ENCODE measurements at places on chromosomes 16 and 17.

DNA sequence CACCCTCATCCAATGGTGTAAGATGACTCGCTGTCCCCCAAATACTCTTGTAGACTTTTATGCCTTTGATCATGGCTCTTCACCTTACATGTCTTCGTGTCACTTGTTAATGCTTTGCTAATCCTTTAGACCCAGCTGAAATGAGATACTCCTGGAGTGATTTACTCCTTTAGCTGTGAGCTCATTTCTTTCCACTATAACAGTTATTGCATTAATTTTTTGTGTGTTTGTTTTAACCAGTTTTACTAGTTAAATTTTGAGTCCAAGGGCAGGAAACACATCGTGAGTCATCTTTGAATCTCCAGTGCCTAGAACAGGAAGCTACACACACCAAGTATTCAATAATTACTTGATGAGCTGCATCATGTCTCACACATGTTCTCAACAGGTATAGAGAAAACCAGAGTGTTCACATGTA is 6.5 kb upstream of the CTCF start:
- no peak for DNase-seq

DNA sequence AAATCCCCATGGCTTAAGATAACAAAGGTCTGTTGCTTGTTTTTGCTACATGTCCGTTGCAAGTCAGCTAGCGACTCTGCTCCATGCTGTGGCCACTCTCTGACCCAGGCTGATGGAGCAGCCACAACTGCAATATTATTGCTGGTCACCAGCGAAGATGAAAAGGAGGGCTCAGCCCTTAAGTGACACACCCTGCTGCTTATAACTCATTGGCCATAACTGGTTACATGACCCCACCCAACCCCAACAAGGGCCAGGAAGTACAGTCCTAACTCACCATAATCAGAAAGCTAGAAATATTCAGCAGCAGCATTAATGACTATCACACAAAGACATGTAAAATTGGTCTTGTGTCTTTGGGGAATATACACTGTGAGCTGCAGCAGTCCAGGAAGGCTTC is 224.3 kb downstream of the SOX9 start:
- DNase-seq = no peak

GRCh38 chr17:22233382-22233781 is 541.1 kb downstream of the KCNJ18 start:
- no peak for DNase-seq

- no peak for DNase-seq
Observed at GRCh38 chr16:81951564-81951963, 59.7 kb downstream of the SDR42E1 start.

DNA sequence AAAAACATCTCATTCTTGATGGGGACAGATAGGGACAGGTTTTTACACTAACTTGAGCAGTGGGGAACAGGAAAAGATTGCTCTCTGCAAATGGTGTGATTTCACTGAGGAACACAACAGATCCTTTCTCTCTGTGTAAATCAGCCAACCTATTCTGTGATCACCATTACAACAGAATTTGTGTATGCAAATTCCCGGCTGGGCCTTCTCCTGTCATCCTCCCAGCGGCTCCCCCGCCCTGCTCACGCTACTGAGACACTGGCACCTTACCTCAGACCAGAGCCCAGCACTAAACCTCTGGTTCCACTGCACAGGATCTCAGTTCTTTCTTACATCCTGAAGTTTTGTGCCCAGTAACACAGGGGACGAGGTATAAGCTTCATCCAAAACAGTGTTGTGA is 97.0 kb upstream of the FA2H start:
- DNase-seq = no peak

- DNase-seq = no peak
Observed at GRCh38 chr16:25264597-25264996, 7.0 kb upstream of the ZKSCAN2 start.

GRCh38 chr17:73611630-73612029 is 32.6 kb downstream of the SDK2 start:
- no peak for DNase-seq

DNA sequence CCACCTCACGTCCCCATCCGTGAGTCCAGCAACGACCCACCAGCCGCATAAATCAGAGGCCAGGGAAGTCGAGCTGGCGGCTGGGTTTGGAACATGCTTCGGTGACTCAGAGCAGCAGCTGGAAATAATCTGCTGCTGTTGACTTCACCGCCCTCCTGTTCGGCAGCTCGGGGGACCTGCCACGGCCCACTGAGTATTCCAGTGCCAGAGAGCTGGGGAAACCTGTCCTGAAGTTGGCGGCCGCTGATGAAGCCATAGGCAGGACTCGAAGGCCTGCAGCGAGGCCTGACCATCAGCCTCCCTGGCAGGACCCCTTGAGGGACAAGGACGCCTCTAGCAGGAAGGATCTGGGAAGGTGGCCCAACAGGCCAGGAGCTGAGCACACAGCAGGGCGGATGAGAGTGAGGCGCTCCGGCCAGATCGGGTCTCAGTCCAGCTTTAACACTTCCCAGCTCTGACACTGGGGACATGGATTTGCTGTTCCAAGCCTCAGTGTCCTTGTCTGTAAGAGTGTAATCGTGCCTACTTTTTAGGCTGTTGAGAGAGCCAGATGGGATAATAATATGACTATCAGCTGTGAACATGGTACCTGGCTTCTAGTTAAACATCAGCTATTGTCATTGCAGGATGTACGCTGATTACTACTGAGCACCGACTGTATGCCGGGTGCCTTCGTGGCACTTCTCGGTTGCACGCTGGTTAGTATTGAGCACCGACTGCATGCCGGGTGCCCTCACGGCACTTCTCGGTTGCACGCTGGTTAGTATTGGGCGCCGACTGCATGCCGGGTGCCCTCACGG is 50.4 kb upstream of the CIBAR2 start:
- DNase-seq = no peak

DNA sequence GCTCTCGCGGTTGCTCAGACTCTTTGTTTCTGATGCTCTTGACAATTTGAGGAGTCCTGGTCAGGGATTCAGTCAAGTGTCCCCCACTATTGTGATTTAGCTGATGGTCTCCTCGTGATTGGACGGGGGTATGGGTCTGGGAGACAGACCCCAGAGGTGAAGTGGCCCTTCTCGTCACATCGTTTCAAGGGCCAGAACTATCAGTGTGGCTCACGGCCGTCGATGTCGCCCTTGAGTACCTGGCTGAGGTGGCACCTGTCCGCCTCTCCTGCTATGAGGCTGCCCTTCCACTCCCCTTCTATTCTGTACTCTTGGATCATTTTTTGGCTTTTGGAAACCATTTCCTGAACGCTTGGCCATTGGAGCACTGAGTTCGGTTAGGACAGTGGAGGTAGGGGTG is 7.4 kb upstream of the MEAK7 start:
- DNase-seq = no peak

GRCh38 chr17:58630883-58631522 is 60.8 kb downstream of the TEX14 start:
- no peak for DNase-seq

GRCh38 chr16:57637020-57637419 is 8.6 kb downstream of the ADGRG1 start:
- DNase-seq = no peak

- DNase-seq = no peak
Observed at GRCh38 chr16:19776147-19776546, 58.1 kb downstream of the IQCK start.

DNA sequence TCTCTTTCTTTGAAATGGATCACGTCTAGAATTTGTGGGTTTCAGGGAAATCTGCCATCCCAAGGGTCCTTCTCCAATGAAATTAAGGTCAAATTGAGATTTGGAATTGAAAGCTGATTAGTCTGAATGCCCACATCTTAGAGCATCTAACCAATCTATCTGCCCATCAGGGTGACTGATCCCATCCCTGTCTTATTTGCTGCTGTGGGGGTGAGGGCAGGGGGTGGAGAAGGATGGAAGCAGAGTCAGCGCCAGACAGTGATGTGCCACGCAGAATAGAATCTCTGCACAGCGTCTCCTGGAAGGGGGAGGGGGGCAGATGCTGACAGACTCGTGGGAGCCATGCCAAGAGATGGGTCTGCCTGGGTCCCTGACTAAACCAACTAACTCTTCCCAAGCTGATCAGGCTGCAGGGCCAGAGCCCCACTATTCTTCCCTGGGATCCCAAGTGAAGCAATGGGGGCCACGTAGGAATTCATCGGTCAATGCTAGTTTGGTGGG is 32.1 kb downstream of the CDK5RAP3 start:
- DNase-seq = no peak

DNA sequence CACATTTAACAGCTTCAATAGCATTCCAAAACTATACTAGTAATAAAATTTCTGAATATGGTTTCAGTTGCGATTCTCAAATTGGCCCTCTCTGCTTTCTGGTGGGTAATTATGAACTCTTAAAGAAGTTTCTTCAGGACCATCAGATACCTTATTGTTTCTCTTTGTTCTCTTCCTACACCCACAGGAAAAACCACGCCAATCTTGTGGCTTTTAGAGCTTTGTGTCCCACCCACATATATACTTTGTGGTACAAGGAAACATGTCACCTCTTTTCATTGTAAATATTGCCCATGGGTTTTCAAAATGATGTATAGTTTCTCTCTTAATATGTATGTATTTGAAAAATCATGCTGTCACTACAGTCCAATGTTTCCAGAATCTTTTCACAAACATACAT is 12.1 kb downstream of the ABCA9 start:
- no peak for DNase-seq

- DNase-seq = no peak
Observed at GRCh38 chr16:8877894-8878522, 4.1 kb upstream of the LITAFD start.

DNA sequence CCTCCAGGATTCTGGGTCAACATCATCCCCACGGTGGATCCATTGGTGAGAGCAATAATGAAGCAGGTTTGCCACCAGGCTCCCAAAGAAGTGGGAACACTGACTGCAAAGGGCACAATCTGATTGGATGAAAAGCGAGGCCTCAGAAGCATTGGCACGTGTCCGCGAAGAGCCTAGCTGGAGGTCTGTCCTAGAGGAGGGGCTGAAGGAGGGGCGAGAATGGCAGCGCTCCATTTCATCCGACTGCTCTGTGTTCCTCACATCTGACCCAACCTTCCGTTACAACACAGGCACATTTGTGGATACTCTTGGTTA is 79.9 kb downstream of the MRC2 start:
- DNase-seq = no peak

GRCh38 chr16:68481636-68482035 is 33.3 kb upstream of the SMPD3 start:
- DNase-seq = no peak

- DNase-seq = no peak
Observed at GRCh38 chr16:87970186-87970585, 19.0 kb downstream of the BANP start.

- DNase-seq = no peak
Observed at GRCh38 chr17:60630352-60630751, 30.4 kb downstream of the PPM1D start.

DNA sequence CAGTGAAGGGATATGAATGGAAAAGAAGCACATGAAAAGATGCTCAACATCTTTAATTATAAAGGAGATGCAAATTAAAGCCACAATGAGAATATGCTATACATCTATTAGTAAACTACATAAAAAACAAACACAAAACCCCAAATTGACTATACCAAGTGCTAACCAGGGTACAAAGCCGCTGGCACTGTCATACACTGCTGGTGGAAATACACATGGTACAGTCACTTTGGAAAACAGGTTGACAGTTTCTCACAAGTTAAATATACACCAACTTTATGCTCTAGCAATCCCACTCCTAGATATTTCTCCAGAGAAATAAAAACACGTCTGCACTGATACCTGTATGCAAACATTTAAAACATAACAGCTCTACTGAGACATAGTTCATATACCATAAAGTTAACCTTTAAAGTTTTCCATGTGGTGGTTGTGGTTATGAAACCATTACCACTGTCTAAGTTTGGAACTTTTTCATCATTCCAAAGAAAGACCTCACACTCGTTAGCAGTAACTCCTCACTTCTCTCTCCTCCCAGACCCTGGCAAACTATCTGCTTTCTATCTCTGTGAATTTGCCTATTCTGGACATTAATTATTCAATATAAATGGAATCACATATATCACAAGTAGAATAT is 42.7 kb downstream of the ADGRG5 start:
- no peak for DNase-seq

DNA sequence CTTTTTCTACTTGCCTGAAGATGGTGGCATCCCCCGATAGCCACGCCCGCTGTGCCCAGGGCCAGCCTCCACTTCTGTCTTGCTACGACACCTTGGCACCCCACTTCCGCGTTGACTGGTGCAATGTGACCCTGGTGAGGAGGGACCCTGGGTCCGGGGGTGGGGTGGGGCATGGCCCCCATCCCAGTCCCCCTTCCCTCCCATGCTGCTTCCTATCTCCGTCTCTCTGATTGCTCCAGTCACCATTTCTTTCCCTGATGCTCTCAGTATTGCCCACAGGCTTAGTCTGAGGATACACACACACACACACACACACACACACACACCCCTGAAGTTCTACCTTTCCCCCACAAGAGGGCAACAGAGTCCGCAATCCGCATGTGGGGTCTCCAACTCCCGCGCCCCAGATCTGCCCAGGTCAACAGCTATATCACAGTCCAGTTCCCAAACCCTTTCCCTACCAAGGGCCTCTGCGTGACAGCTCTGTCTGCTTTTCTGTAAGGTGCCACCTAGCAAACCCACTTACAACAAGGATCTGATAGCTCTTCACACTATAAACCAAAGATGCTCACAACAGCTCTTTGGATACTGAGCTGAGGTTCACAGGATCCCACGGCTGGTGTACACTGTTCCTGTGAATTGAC is 3.4 kb downstream of the SGCA start:
- DNase-seq = no peak

- no peak for DNase-seq
Observed at GRCh38 chr17:54754560-54754959, 146.1 kb upstream of the TOM1L1 start.

- DNase-seq = no peak
Observed at GRCh38 chr17:7538891-7539545, 9.8 kb upstream of the TNFSF12 start.

GRCh38 chr16:82653550-82654511 is 27.1 kb downstream of the CDH13 start:
- DNase-seq = no peak

- DNase-seq = no peak
Observed at GRCh38 chr17:21193031-21193430, 20.9 kb downstream of the TMEM11 start.

DNA sequence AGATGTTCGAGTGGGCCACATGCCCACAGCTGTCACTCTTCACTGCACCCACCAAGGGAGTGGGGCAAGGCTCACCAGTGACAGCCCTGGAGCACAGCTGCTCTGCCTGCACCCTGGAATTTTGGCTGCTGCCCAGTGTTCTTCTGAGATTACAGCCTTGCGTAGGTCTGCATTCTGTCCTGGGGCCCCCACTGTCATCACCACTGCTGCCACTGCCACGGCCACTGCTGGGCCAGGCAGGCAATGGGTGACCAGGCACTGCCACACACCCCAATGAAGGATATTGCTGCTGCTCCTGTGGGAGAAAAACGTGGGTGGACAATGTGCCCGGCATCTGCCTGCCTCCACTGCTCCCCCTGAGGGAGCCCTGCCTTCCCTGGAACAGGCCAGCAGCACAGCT is 1717.0 kb downstream of the TP53TG3F start:
- no peak for DNase-seq

- no peak for DNase-seq
Observed at GRCh38 chr16:58614860-58615259, 14.8 kb downstream of the CNOT1 start.
